T-cell (primary cell): ENCODE measurements at places on chromosomes 3 and 15.

DNA sequence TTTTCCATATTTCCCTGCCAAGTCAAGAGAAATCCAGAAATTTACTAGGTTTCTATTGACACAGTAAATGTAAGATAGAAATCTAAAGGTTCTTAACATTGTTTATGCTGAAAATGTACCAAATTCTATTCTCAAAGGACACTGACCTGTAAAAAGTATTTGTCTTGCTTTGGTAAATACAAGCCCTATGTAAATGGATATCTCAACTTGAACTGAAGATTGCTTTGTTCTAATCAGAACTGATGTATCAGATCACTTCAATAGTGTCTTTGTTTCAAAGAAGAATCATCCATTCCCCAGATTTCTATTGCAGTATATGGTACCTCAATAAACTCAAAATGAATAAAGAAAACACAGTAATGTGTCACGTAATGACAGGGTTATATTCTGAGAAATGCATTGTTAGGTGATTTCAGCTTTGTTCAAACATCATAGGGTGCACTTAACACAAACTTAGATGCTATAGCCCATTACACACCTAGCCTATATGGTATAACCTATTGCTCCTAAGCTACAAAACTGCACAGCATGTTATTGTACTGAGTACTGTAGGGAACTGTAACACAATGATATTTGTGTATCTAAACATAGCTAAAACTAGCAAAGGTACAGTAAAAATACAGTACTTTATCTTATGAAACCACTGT, 143.5 kb upstream of the NECTIN3 start:
- no peak for DNase-seq

DNA sequence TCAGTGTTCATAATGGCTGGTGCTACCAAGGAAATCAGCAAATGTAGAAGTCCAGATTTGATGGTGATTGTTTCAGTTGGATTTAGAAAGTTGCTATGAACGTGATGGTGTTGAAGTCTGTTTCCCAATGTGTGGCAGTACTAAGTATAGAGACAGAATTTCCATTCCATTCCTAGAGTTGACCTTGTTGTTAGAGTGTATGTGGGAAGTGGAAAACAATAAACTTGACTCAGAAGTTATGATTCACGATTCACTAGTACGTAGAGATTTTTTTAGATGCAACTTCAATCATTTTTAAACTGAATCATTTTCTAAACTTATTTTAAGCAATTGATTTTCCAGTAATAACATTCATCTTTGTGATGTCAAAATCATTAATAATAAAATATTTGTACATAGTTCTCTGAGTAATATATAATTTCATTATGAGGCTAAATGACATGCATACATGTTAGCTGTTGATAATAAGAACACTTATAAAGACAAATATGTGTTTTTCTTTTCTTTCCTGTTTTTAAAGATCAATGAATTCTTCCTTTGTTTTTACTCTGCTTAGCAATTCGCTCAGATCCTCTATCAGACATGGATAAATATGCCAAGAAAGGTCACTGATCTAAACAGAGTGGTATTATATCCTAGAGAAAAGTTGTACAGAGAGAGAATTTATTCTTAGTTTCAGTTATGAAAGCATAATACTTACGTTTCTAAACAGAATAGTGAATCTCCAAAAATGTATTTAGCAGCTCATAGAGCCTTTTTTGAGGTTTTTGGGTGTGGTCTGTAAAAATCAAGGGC, 108.8 kb upstream of the GPR149 start:
- no peak for DNase-seq

- DNase-seq, result no peak
These were observed 89.7 kb downstream of the LIPC start for GRCh38 chr15:58521293-58521991.

DNA sequence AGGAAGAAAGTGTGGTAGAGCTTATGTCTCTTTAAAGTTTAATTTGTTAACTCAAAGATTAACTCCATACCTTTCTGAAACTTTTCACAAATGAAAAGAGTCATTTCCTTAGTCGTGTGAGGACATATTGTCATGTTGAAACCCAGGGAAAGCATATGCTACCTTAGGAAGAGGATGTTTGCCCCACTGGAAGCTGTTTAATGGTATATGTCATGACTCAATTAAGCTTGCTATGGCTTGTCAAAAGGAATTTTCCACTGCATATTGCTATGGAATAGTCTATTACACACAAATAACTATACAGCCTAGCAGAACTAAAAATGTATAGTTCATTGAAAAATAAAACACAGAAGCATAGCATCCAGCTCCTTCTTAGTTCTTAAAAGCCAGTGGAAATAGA, 69.9 kb downstream of the NSUN3 start:
- DNase-seq, result no peak

- DNase-seq, result no peak
These were observed 25.4 kb upstream of the EDEM1 start for GRCh38 chr3:5162102-5162501.

DNA sequence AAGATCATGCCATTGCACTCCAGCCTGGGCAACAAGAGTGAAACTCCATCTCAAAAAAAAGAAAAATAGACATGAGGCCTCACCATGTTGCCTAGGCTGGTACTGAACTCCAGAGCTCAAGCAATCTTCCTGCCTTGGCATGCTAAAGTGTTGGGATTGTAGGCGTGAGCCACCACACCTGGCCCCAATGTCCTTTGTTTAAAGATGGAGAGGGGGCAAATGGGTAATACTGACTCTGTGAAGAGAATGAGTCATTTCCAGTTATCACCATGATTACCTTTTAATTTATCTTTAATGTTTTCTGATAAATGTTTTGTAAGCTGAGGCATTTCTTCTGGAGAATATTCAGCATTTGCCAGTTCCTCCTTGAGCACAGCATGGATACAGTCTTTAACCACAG, 2.2 kb downstream of the DYNLT2B start:
- no peak for DNase-seq

GRCh38 chr3:26560081-26560480, 62.5 kb upstream of the LRRC3B start:
- DNase-seq, result no peak

- no peak for DNase-seq
These were observed 14.7 kb upstream of the HHATL start for GRCh38 chr3:42717306-42717705.

- DNase-seq, result peak; percentile 68
These were observed 10.5 kb downstream of the ISG20 start for GRCh38 chr15:88649286-88649733.

- DNase-seq, result no peak
These were observed 68.6 kb upstream of the EIF1B start for GRCh38 chr3:40240921-40241320.

- no peak for DNase-seq
These were observed 19.2 kb downstream of the DENND4A start for GRCh38 chr15:65772930-65773329.

- no peak for DNase-seq
These were observed 38.0 kb upstream of the VILL start for GRCh38 chr3:37952564-37952963.

GRCh38 chr3:32176989-32177701, 61.3 kb upstream of the CMTM8 start:
- DNase-seq, result peak; percentile 51

- DNase-seq, result no peak
These were observed 93.4 kb downstream of the THRB start for GRCh38 chr3:24401090-24401810.

GRCh38 chr15:98907927-98908471, 99.6 kb downstream of the PGPEP1L start:
- no peak for DNase-seq

DNA sequence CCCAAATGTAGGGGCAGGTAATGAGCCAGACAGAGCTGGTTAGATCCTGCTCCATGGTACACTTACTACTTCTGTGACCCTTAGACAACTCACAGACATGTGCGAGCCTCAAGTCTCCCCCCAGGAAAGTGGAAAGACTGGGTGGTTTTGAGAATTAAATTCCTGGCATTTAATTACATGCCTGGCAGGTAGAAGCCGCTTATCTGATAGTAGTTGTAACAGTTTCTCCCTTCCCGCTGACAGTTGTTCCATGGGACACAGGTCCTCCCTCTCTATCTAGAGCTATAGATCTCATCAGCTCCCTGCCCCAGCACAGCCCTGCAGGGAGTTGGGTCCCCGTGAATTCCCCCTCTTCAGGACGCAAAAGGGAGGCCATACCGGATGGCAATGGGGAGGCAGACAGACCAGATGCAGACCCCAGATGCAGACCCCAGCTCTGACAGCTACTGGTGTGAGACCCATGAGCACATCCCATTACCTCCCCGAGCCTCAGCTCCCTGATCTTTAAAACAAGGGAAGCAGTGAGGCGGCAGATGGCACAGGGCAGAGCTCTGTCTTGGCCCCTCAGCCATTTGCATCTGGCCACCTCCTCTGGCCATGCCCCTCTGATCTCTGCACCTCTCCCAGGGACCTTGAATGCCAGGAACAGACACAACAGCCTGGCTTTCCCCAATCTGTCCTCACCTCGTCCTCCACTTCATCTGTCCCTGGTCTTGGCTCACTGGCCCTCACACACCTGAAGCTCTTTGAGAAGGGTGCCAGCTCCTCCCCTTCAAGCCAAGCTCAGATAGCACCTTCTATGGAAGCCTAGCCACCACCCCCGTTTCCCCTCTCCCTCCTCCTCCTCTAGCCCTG, 34.1 kb upstream of the NR2C2 start:
- DNase-seq, result no peak

GRCh38 chr3:152556731-152557254, 278.1 kb upstream of the P2RY1 start:
- DNase-seq, result no peak

DNA sequence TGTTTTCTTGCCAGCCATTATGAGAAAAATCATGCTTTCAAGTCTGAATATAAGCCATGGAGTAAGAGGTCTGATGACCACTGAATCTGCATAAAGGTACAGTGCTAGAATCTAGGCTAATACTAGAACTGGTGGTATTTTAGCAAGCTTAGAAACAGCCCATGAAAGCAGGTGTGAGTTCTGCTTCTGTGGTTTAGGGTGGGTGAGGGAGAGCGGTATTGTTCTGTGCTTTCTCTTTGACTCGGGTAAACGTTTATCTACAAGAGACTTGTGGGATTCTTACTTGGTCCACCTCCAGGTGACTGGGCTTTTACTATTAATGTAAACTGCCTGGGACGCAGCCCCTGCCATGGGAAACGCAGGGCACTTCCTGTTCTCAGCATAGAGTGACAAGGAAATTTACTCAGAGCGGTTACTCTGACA, 55.2 kb downstream of the PGPEP1L start:
- DNase-seq, result no peak

- no peak for DNase-seq
These were observed 8.3 kb downstream of the MYO5A start for GRCh38 chr15:52520421-52520820.

DNA sequence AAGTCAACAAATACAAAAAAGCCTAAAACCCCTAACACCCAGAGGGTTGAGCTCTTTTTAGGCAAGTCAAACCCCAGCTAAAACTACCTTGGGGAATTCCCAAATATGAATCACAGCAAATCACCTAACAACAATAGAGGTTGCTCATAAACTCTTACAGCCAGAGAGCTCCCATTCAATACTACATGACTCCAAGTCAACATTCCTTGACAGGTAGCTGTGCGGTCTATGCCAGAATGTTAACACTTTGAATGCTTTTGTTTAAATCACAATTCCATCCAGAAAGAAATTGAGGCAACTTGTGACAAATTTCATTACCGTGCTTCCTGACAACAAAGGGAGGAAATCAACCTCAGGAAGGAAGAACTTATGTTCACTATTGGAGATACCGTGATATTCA, 7.5 kb upstream of the UACA start:
- DNase-seq, result no peak

DNA sequence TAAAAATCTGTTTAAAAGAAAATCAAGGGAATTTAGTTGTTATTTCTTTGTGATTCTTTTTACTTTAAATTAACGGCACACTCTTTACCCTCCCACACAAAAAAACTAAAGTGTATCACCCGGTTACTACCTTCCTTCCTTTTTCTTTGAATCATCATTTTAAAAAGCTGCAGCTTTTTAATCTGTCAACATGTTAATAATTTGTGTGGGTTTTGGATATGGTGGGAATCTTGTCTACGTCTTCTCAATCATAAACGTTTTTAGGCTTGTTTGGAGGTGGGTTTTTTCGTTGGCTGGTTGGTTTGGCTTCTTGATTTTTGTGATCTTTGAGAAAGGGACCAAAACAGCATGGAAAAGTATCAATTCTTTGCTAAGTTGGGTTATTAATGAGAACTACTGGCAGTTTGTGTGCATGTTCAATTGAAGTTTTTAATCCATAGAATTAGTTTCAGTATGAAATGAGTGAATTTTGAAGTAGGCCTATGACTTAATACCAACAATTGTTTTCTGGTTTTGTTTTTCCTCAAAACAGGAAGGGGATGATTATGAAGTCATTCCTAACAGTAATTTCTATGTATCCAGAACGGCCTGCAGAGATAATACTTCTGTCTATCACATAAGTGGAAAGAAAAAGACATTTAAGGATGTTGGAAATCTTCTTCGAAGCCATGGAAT, 4.5 kb downstream of the SMC4 start:
- DNase-seq, result no peak

- no peak for DNase-seq
These were observed 123.2 kb upstream of the BNIP2 start for GRCh38 chr15:59812250-59812870.

DNA sequence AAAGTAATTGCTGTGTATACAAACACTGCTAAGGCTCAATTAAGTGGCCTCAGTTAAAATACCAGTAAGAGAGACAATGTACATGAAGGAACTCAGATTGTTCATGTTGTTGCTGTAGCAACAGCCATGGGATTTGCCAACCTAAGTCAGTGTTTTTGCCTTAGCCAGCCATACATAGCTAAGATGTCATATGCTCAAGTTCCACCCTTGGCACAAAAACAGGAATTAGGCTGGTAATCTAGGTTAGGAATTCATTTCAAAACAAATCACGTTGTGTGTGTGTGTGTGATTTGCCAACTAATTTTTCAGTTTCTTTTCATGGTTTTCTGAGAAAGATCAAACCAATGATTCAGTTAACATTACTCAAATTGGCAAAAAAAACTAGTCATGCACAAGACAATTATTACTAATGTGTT, 143.7 kb upstream of the KCNMB2 start:
- DNase-seq, result no peak

- DNase-seq, result no peak
These were observed 24.8 kb upstream of the BHLHE40 start for GRCh38 chr3:4954256-4955000.

GRCh38 chr3:118587037-118587741, 447.5 kb downstream of the IGSF11 start:
- no peak for DNase-seq

- DNase-seq, result no peak
These were observed 12.4 kb downstream of the TPM1 start for GRCh38 chr15:63054985-63055384.

DNA sequence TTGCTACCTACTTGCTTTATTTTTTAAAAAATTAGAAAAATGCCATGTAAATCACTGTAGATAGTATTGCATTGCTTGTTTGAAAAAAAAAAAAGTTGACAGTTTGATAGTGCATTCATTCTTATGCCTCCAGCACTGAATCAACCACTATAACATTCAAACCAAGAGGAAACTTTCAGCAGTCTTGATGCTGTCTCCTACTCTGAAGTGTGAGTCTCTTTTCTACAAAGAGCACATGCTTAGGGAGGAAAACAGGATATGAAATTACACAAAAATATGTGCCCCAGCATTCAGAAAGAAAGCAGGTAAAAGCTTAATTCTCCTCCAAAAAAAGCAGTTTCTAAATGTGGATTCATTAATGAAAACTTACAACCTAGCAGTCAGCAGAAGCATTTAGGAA, 78.3 kb downstream of the ZBTB20 start:
- DNase-seq, result no peak
